SW 1271 (cell line): ENCODE measurements at places on chromosomes 6 and 20.

DNA sequence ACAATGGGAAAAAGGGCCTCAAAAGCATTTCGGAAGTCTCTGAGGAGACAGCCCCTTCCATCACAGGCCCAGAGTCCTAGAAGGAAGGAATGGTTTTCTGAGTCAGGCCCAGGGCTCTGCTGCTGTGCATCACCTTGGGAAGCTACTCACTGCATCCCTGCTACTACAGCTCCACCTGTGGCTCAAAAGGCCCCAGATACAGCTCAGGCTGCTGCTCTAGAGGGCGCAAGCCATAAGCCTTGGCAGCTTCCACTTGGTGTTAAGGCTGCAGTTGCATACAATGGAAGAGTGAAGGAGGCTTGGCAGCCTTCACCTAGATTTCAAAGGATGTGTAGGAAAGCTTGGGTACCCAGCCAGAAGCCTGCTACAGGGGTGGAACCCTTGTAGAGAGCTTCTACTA is 54.8 kb downstream of the MEI4 start:
- no peak for DNase-seq

DNA sequence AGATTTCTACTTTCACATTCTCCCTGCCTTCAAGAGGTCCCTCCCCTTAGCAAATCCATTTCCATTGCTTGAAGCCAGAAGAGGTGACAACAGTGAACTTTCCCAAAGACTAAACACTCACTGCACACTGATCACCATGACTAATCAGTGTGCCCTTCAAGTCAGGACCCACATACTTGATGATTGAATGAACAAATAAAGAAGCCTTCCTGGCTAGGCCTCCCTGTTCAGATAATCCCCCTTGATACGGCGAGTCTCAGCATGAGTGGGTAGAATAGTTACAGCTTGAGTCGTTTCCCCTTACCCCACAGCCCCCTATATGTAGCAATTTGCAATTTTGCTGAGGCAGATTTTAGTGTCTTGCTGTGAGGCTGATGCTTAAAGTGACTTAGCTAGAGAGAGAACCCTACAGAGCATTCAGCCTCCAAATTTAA is 102.2 kb downstream of the UNC5CL start:
- DNase-seq: no peak

GRCh38 chr20:18904192-18904591 is 90.6 kb downstream of the SCP2D1 start:
- no peak for DNase-seq

GRCh38 chr6:142714951-142715785 is 229.8 kb downstream of the HIVEP2 start:
- DNase-seq: no peak

DNA sequence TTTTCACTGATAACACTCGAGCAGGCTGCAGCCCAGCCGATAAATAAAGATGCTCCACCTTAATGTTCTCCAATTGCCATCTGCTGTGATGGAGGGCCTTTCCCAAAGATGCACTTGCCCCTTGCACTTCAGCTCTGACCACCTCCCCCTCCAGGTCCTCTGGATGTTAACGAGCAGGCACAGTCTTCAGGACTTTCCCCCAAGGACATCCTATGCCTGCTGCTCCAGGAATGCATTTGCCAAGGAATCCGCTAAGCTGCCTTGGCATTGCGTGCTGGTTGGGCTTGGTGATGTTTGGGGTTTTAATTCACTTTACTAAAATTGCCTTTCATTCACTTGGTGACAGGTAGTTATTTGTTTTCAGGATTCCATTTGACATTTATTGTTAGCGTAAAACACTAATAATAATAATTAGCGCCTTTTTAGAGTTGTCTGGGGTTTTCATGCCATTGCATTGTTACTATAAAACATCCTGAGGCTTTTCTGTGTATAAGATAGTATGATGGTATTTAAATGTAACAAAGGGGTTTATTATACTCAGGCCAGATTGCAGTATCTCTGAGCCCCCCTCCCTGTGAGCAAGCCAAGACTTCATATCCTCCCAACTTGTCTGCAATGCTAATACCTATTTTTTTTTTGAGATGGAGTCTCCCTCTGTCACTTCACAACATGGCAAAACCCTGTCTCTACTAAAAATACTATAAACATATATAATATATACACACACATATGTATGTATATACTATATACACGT is 66.7 kb upstream of the TSHZ2 start:
- DNase-seq: no peak
